MG63 (cell line): ENCODE measurements at places on chromosomes 2 and 18.

- no peak for DNase-seq
These were observed 84.8 kb downstream of the COBLL1 start for GRCh38 chr2:164756773-164757172.

GRCh38 chr18:69401972-69402532, 1.4 kb downstream of the DOK6 start:
- no peak for DNase-seq

GRCh38 chr2:72822794-72823193, 3.0 kb downstream of the EXOC6B start:
- no peak for DNase-seq

DNA sequence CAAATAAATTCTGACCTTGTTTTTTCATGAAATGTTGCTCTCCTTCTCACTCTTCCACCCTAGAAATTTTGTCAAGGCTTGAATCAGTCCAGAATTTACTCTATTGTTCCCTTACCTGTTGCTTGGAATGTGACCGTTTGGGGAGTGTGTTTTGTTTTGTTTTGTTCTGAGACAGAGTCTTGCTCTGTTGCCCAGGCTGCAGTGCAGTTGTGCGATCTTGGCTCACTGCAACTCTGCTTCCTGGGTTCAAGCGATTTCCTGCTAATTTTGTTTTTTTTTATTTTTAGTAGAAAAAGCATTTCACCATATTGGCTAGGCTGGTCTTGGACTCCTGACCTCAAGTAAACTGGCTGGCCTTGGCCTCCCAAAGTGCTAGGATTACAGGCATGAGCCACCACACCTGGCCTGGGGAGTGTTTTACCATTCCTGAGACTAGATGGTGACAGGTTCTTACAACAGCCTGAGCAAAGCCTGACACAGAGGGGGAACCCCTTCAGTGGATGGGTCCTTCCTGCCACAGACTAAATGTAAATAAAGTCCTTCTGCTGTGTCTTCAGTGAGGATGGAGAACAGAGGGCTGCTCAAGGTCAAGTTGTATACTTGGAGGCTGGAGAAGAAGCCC, 52.0 kb downstream of the HAUS1 start:
- DNase-seq: no peak

GRCh38 chr18:59057969-59058368, 81.7 kb upstream of the SEC11C start:
- peak; percentile 80 for DNase-seq

GRCh38 chr2:84631047-84631446, 114.7 kb downstream of the DNAH6 start:
- DNase-seq: no peak

DNA sequence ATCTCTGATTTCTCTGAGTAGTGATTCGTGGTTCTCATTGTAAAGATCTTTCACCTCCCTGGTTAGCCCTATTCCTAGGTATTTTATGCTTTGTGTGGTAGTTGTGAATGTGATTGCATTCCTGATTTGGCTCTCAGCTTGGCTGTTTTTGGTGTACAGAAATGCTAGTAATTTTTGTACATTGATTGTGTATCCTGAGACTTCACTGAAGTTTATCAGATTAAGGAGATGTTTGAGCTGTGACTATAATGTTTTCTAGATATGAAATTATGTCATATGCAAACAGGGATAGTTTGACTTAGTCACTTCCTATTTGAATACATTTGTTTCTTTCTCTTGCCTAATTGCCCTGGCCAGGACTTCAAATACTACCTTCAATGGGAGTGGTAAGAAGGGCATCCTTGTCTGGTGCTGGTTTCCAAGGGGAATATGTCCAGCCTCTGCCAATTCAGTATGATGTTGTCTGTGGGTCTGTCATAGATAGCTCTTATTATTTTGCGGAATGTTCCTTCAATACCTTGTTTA, 251.9 kb upstream of the ZNF804A start:
- DNase-seq: no peak

DNA sequence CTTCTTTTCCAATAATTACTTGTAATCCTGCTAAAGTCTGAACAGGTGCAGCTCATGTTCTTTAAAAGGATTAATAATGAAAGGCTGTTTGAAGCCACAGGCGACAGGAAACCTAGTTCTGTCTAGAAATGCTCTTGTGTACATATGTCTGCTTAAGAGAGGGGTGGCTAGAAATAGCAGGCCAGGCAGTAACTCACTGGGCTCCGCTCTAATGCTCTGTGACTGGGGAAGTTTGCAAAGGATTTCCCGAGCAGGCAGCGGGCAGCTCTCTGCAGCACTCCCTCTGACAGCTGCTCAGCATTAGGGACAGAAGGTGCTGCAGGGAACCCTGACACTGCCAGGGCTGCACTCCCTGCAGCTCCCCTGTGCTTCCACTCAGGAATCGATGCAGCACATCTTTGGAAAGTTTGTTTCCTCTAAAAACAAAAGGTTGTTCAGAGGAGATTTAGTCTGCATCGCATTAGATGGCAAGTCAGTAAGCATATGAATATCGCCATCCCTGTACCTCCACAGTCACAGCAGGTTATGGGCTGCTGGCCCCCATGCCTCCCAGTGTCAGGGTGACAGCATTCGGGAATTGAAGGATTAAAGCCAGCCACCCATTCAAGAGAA, 33.1 kb upstream of the TTC39C start:
- no peak for DNase-seq

DNA sequence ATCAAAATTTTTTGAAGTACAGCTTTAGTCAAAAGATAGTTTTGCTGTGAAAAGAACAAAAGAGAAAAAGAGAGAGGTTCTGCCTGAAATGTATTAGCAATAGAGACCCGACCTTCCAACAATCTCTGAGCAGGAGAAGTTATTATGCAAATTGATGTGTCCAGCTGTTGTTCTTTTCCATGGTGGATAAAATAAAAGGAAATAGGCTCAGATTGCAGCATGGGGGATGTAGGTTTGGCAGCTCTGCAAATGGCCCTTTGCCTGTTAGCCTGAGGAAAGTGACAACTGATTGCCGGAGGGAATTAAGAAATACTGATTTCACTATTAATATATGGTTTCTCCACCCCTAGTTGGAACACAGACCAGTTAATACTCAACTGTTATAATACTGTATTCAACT, 1283.2 kb upstream of the NXPH2 start:
- no peak for DNase-seq

- no peak for DNase-seq
These were observed 51.3 kb upstream of the TANC1 start for GRCh38 chr2:158917121-158917520.

DNA sequence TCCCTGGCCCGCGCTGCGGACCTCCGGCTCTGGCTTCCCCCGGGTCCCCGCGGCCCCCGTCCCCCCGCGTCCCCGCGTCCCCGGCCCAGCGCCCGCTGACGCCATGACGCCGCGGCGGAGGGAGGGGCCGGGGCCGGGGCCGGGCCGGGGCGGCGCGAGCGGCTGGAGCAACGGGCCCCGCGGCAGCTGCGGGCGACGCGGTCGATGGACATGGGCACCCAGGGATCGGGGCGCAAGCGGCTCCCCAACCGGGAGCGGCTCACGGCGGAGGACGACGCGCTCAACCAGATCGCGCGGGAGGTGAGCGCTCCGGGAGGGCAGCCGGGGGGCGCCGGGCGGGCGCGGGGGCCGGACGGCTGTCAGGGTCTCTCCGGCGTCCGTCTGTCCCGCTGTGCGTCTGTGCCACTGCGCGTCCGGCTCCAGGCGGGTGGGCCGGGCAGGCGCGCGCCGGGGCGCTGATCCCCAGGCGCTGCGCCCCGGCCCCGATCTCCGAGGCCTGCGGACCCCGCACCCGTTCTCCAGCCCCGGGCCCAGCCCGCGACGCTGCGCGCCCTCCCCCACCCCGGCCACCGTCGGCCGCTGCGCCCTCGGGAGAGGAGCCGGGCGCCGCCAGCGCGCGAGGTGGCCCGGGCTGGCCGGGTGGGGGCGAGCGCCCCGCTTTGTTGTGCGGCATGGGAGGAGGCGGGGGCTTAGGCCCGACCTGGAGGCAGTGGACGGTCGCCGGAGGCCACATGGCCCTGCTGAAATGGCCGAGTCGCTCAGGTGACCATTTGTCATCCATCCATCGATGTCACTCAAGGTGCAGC, at the start of gene LRRFIP1:
Gene LRRFIP1 (plus strand): TSS at position 147 of the 806 bp plus-strand sequence. CDS start 58 bp downstream, at position 205.
- DNase-seq: peak; percentile 39

DNA sequence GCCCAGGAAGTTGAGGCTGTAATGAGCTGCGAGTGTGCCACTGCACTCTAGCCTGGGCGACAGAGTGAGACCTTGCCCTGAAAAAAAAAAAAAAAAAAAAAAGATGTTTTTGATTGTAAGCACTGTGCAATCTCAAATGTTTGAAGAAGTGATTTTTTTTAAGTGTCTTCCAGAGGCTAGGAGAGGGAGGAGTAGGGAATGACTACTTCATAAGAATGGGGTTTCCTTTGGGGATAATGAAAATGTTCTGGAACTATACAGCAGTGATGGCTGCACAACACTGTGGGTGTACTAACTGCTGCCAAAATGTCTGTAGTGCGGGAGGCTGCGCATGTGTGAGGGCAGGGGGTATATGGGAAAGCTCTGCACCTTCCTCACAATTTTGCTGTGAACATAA, 83.7 kb downstream of the MCFD2 start:
- no peak for DNase-seq

- peak; percentile 97 for DNase-seq
These were observed 37.4 kb downstream of the SH3BP4 start for GRCh38 chr2:234989183-234989701.

DNA sequence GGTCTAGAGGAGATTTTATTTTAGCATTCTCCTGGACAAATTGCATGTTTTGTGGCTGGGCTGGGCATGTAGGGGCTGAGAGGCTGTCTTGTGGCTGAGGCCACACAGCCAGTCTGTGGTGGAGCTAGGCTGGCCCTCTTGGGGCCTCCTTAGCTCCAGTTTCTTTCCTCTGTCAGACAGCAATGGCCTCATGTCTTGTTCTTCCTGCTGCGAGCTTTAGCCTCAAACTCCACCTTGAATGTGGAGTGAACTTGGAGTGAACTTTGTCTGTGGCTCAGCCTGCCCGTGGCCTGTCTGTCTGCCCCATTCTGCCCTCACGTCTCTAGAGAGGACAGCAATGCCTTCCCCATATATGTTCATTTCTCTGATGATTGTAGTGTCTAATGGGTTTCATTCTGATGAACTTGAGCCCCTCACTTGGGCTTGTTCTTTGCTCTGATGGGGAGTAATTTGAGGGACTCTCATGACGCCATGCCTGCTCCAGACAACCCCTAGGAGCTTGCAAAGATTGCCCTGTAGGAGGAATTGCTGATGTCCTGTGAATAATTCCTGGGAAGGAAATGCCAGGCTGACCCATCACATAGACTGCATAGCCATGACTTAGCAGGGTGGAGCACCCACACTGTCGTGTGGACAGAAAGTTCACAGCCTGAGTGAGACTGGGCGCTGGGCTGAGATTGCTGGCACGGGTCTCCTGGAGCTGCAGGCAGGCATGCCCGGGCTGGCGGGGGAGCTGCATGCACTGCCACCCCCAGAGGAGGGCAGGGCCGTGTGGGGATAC, 42.6 kb downstream of the ASAP2 start:
- peak; percentile 97 for DNase-seq

DNA sequence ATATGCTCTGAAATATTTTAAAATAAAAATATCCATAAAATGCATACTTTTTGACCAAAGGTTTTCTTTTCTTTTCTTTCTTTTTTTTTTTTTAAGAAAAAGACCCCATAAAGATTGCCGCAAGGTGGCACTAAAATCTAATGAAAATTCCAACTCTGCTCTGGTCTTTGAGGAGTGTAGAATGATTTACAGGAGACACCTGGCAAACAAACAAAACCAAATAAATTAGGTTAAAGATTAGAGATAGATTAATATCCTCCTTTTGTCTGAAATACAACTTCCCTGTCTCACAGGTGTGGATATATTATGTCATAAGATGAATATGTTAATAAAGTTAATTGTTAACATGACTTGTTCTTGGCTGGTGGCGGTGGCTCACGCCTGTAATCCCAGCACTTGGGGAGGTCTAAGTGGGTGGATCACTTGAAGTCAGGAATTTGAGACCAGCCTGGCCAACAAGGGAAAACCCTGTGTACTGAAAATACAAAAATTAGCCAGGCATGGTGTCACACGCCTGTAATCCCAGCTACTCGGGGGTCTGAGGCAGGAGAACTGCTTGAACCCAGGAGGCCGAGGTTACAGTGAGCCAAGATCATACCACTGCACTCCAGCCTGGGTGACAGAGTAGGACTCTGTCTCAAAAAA, 3.5 kb upstream of the RHOB start:
- DNase-seq: no peak

GRCh38 chr18:48815179-48815515, 135.6 kb downstream of the SMAD7 start:
- DNase-seq: no peak

DNA sequence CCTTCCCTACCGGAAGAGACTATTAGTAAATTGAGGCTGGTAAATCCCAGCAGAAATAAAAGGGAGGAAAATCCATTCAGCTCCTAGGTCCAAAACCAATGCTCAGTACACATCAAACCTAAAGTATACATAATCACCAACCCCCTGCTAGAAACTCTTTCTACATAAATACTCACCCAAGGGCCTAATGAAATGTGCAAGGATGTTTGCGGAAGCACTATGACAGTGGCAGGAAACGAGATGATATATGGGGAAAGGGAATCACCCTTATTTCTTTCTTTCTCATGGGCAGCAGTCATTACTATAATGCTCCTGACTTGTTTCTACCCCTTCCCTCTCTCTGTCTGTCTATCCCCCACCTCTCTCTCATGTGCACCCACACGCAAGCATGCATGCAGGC, 1.3 kb upstream of the SCTR start:
- DNase-seq: no peak

DNA sequence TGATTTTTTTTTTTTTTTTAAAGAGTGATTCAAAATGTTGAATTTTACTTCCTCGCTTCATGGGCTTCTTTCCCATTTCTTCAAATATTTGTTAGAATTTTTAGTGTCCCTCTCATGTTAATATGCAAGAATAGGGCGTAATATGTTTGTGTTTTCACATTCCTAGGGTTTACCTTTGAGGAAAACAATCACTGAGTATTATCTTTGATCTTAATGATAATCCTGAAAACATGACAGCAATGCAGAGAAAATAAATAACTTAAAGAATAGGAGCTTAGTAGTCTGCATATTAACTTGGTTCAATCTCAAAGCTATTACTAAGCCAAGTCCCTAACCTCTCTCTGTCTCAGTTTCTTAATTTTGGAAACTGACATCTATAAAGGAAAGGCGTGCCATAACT, 475.4 kb downstream of the NRXN1 start:
- no peak for DNase-seq

DNA sequence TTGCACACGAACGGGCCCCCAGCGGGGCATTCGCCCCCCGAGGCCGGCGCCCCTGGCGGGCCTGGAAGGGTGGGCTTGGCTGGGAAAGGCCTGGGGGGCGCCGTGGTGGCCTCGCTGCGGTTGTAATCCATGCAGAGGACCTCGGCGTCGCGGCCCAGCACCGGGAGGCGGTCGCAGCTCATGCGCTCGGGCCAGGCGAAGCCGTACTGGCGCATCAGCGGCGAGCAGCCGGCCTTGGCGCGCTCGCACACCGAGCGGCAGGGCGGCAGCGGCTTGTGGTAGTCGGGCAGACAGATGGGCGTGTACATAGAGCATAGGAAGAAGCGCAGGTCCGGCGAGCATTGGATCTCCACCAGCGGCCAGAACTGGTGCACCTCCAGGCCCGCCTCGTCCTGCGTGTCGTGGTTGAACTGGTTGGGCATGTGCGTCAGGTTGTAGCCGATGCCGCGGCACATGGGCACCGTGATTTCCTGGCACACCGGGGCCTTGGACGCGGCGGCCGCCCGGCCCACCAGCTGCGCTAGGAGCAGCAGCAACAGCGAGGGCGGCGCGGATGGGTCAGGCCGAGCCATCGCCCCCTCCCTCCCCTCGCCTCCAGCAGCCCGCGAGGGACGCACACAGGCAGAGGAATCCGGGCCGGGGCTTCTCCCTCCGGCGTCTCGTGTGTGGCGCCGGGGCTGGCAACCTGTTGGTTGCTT, 1.4 kb downstream of the FZD5 start:
- DNase-seq: peak; percentile 56
